ENCODE measurements at places on chromosomes 2 and 18.

- no peak for DNase-seq
These were observed 7.9 kb upstream of the NR4A2 start for GRCh38 chr2:156340377-156340776.

DNA sequence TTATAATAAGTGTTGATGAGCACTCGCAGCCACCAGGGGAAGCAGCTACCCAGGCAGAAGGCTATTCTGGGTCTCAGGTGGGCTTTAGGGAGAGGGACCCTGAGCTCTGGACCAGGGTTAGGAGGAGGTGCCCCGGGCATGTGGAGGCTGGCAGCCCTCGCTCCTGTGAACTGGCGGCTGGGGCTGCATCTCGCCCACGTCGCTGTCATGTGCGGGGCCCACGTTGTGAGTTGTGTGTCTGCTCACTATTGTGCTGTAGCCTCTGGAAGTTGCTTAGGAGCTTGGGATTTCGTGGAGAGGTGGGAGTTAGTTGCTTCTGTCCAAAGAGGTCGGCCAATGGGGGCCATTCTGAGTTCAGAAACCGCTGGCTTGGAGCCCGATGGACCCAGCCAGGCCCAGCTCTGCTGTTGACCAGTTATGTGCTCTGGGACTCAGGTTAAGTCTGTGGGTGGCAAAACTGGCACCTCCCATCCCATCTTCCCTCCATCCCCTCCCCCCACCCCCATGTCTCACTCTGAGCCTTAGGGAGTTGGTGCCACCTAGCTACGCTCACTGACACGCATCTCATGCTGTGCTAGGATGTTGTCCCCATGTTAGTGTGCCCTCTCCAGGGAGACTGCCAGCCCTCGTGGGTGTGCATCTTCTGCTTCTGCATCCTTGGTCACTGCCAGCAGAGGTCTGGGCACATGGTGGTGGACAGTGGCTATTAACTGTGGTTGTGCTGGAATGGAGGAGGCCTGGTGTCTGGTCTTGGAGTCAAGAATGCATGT lies 18.5 kb downstream of the RRM2 start:
- DNase-seq, result no peak

DNA sequence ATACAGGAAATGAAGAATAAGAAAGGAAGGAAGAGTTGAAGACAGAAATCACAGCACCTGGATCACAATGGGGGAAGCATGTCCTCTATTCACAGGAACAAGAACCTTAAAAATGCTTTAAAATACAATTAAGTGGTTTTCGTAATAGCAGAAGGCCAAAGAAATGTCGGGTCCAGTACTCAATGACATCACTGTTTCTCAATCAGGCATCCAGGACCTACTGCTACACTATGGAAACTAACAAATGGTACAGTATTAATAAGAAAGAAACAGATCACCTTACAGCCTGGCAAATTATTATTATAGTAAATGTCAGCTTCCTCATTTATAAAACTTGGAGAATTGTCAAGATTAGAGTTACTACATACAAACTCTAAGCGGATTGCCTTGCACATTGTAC lies 15.8 kb downstream of the HNRNPLL start:
- DNase-seq, result no peak

DNA sequence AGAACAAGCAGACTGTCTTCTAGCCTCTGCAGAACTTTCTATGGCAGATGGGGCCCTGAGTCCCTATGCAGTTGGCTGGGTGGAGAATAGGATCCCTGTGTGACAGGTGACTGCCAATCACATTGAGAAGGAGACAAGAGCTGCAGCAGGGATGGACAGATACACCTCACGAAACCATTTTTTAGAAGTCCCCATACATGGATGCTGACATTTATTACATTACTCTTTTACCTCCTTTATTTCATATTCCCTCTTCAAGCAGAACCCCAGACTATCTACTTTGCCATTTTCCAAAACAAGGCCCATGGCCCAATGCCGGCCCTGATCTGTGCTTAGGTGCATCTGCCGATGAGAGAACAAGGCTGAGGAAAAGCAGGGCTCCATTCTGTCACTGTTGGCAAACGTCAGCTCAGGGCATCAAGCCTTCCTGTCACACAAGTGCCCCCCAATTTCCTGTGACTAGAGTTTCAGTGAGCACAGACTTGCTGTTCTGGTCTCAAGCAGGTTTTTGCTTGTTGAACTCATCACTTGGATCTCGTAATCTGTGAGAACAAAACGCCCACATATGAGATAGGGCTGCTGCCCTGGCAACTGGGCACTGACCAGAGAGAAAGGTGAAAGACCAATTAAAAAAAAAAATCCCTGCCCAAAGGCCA lies 35.8 kb downstream of the LOXHD1 start:
- DNase-seq, result peak; percentile 91

GRCh38 chr2:88692187-88692586 lies 714 bp downstream of the RPIA start:
- peak; percentile 34 for DNase-seq

GRCh38 chr2:204199357-204199756 lies 262.8 kb downstream of the ICOS start:
- DNase-seq, result no peak

DNA sequence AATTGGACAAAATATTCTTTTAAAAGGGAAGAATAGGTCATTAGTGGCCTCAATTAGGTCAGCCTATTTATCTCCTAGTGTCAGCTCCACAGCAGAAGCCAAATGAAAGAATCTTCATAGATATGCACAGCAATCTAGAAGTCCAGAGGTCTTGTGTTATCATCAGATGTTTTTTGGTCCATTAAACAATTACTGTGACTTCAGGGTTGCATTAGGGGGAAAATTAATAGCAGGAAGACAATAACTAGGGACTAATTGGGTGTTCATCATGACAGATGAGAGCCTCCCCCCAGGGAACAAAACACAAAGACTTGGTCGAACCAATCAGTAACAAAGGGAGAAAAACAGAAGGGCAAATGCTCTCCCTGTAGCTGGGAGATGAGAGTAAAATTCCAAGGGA lies 264.7 kb downstream of the PTH2R start:
- DNase-seq, result no peak

DNA sequence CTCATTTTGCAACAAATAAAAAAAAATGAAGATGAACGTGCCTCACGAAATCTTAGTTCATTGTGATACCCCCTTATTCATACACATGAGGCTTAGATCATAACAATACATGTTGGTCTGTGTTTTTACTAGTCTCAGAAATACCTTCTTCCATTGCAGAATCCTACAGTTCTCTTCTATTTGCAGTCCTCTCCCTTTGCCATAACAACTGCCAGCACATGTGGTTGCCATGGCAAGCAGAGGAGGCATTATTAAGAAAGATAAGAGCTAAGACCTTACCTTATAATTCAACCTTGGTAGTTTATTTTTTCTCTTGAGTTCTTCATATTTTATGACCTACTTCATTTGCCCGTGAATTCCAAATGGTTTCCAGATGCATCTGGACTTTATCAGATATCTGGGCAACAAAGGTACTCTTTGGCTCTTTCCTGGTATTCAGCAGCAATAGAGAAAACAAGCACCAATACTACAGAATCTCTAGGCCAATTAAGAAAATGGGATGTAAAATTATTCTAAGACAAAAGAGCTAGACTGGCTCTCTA lies 524.0 kb downstream of the CMPK2 start:
- no peak for DNase-seq

GRCh38 chr18:69958422-69958821 lies 10.7 kb upstream of the CD226 start:
- peak; percentile 21 for DNase-seq

DNA sequence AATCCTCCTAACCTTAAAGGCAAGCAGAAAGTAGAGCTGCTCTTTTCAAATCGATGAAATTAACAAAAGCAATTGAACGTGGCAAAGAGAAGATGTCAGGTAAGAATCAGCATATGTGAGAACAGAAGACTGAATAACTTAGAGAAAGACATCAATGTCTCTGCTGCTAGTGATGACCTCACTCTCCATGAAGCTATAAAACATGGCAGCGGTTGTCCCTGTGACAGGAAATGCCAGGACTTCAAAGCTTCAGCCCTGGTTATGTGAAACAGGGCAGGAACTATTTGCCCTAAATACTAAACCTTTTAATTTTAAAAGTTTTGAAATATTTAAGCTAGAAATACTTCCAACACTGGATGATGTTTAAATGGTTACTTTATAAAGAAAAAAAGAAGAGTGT lies 383.7 kb downstream of the XIRP2 start:
- DNase-seq, result no peak

DNA sequence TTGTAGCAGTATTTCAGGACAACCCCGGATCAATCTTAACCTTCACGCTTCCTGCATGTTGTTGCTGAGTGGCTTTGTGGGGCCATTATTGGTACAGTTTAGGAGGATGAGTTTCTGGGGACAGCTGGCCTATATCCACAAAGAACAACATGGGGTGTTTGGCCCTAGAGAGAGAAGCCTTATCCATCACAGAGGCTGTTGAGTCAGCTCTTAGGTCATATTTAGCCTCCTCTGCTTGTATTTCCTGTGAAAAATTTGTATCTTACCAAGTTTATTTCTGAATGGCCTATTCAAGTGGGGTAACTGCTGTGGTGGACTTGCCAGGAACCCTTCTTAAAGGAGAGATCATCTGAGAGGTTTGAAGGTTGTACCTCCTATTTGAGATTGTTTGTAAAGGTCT lies 77.6 kb downstream of the MAP4K4 start:
- DNase-seq, result no peak

GRCh38 chr2:61640406-61640805 lies 102.2 kb upstream of the XPO1 start:
- DNase-seq, result no peak

DNA sequence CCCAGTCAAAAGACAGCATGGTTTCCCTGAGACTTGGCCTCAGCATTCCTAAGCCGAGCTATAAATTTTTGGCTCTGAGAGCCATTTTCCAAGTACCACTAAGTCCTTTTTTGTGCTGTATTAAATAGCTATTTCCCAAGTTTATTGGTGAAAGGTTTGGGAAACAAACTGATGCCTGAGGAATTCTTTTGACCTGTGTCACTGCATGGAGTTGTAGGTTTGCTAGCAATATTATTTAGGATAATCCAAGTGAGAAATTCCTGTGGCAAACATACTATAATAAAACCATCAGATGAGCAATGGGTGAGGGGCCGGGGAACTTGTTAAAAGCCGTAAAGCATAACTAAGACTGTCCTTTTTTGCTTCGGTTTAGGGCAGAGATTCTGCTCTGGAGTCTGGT lies 28.4 kb downstream of the ARHGAP28 start:
- no peak for DNase-seq

- no peak for DNase-seq
These were observed 48.2 kb downstream of the RPL37A start for GRCh38 chr2:216546641-216547403.

DNA sequence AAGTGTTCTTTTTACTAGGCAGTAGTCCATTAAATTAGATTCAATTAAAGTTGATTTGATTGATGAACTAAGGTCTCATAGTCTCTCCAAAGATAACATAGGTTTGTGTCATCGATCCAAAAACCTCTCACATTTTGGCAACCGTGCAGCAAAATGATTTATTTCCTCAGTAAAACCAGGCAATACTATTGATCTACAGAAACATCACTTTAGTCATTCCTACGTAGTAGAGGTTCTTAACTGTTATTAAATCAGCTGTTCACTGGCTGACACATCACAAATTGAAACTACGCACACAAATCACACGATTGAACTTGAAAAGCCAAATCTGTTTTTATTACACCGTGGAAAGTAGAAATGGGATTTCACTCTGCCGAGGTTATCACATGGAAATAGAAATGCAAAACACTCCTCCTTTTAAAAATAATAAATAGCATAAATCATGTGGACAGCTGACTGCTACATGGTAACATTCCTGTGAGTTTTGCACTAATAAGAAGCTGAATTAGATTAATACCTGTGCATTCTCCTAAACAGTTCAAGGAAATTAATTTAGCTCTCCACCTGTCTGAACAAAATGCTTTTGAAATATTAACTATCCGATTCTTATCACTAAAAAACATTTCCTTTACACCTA lies 262.5 kb downstream of the CDH20 start:
- DNase-seq, result no peak

DNA sequence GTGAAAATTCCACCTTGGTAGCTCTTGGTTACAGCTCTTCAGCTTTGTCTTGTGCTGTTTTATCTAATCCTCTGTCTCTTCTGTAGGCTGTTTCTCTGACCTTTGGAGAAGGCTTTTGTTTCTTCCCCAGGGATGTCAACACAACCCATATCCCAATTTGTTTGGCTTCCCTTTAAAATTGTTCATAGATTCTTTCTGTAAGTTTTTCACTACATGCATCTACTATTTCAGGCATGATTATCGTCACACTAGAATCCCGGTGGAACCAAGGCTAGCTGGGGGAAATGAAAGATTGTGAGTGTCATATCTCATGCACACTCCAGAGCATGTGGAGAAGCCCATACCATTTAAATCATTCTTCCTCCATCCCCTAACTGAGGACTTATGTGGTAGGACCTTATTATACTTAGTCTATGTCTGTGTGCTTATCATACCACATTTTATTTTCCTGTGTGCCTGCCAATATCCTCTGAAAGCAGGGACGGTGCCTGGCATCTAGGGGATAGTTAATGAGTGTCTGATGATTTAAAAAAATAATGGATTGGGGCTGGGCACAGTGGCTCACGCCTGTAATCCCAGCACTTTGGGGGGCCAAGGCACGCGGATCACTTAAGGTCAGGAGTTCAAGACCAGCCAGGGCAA lies 59.9 kb downstream of the CRIM1 start:
- DNase-seq, result no peak

DNA sequence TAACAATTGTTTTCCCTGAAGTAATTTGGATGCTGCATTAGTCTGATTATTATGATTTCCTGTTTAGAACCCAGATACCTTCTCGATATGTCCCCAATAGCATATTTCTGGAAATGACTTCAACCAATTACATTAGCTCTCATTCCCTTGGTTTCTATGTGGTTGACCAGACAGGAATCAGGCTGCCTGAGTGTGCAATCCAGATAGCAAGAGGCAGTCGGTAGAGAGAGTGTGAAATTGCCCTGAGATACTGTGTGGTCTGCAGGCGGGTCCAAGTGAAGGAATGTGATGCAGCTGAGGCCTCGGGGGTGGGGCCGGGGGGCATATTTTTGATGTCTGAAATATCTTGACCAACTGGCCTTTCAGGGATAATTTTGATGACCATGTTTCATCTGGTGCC lies 143.9 kb upstream of the ITGA6 start:
- DNase-seq, result no peak

- DNase-seq, result no peak
These were observed 441.8 kb downstream of the CMPK2 start for GRCh38 chr2:6423944-6424343.

- DNase-seq, result no peak
These were observed 17.4 kb downstream of the SRD5A2 start for GRCh38 chr2:31563273-31563839.

- DNase-seq, result peak; percentile 63
These were observed 297.5 kb downstream of the PIEZO2 start for GRCh38 chr18:10851824-10852319.

- DNase-seq, result no peak
These were observed 111.3 kb downstream of the PLCL1 start for GRCh38 chr2:197915548-197916265.

DNA sequence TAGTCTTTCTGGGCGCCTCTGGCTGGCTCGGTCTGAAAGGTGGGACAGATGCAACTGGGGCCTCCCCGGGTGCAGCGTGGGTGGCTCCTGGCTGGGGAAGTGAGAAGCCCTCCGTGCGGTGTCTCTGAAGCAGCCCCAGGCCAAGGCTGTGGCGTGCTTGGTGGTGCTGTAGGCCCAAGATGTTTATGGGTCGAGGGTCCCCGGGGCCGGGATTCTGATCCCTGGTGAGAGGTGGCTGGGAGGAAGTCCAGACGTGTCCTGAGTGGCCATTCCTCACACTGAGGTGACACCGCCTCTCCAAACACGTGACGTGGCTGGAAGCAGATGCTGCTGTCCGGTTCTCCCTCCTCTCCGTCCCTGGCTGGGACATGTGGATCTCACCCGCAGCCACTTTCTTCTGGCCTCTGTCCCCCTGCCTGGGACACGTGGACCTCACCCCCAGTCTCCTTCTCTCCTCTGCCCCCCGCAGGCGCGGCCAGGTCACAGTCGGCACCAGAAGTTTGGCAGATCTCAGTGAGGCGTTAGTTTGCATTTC lies 12.6 kb downstream of the RTP5 start:
- DNase-seq, result peak; percentile 52
